ENCODE measurements at places on chromosomes 7 and 10.

GRCh38 chr7:70775570-70776156 is 356.3 kb upstream of the GALNT17 start:
- DNase-seq: no peak

GRCh38 chr10:97065128-97065527 is 120.6 kb downstream of the SLIT1 start:
- peak; percentile 27 for DNase-seq

- DNase-seq: no peak
Observed at GRCh38 chr7:105794741-105795729, 81.4 kb downstream of the ATXN7L1 start.

- DNase-seq: peak; percentile 93
Observed at GRCh38 chr7:33933611-33934281, 28.4 kb downstream of the BMPER start.

- DNase-seq: peak; percentile 94
Observed at GRCh38 chr10:124732931-124733570, 11.1 kb downstream of the FAM53B start.

- DNase-seq: no peak
Observed at GRCh38 chr7:26862834-26863233, 1.6 kb downstream of the SKAP2 start.

GRCh38 chr7:155930527-155930926 is 118.3 kb upstream of the SHH start:
- DNase-seq: no peak

DNA sequence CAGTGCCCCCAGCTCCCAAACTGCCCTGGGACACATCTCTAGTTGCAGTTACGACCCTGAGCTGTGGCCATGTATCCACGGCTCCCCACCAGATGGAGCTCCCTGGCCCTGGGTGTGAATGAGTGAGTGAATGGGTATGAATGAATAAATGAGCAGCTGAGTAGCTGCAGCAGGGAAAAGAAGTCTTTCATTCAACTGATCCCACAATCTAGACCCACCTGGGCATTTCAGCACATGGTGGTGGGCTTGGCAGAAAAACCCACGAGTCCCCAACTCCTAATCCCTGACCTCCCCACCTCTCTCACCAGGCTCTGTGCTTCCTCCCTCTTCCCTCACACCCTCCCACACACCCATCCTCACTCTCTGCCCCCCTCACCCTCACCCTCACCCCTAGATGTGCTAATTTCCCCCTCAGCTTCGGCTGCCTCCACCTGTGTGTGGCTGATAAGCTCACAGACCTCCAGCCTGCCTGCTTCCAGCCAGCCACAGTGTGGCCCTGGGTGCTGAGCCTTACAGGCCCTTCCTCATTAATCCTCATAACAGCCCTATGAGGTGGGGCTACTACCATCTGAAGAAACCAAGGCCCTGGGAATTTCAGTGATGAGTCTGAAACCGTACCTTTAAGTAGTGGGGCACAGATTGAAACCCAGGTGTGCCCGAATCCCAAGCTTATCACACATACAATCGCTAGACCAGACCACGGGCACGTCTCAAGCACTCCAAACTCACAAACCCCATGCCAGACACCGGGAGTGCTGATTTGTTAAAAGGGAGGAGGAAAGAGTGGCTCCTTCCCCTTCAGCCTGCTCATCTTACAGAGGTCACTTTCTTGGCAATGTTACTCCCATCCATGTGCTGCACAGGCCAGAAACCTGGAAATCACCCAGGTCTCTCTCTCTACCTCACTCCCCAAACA is 2.2 kb upstream of the ATP6V1F start:
- no peak for DNase-seq

- no peak for DNase-seq
Observed at GRCh38 chr10:108180878-108181277, 1016.4 kb upstream of the SORCS1 start.

- no peak for DNase-seq
Observed at GRCh38 chr10:125641398-125641797, 41.6 kb downstream of the TEX36 start.

DNA sequence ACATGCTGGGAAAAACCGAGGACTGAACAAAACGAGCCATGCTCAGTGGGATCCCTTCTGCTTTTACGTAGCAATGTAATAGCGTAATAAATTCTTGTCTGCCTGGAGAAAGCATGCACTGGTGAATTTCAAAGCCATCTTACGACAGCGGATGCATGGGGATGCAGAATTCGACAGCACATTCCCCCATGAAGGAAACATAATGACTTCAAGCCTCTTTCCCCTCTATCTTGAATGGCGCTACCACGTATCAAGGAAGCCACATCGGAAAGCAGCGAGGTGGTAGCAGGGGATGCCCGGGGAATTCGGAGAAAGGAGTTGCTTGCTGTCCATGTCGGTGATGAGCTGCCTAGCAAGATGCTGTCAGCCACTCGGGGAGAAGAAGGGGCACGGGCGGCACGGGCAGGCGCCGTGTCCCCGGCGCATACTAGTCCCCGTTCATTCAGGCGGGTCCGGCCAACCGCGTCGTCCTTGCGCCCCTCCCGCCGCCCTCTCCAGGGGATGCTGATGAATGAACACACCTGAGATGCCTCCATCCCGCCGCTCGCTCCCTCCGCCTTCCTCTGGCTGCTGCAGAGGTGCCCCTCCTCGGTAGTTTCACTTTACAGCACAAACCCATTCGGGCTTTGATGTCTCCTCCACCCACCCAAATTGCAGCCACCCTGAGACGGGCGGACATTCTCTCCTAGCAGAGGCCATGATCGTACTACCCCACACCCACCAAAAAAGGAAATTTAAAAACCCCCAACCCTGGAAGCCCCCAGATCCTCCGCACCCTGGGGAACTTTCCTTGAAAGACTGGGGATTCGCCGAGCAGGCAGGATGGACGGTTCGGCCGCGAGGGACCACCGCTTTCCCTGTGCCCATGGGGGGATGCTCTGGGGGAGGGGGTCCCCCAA is 644 bp downstream of the SORBS1 start:
- DNase-seq: no peak

GRCh38 chr10:103458720-103459119 is at the start of gene CALHM1:
Gene CALHM1, minus strand, starts transcription at chr10:103458900. Its CDS starts 149 bp downstream, at chr10:103458751.
- DNase-seq: no peak

DNA sequence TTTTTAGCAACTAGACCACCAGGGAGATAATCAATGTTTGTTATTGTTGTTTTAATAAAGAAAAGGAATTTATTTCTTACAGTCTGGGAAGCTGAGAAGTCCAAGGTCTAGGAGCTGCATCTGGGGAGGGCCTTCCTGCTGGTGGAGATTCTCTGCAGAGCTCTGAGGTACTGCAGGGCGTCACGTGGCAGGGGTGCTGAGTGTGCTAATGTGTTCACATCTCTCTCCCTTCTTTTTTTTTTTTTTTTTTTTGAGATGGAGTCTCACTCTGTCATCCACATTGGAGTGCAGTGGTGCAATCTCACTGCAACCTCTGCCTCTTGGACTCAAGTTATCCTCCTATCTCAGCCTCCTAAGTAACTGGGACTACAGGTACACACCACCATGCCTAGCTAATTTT is 150.9 kb upstream of the TRIM24 start:
- DNase-seq: no peak

GRCh38 chr10:125201108-125201524 is 40.8 kb upstream of the CTBP2 start:
- DNase-seq: peak; percentile 95

DNA sequence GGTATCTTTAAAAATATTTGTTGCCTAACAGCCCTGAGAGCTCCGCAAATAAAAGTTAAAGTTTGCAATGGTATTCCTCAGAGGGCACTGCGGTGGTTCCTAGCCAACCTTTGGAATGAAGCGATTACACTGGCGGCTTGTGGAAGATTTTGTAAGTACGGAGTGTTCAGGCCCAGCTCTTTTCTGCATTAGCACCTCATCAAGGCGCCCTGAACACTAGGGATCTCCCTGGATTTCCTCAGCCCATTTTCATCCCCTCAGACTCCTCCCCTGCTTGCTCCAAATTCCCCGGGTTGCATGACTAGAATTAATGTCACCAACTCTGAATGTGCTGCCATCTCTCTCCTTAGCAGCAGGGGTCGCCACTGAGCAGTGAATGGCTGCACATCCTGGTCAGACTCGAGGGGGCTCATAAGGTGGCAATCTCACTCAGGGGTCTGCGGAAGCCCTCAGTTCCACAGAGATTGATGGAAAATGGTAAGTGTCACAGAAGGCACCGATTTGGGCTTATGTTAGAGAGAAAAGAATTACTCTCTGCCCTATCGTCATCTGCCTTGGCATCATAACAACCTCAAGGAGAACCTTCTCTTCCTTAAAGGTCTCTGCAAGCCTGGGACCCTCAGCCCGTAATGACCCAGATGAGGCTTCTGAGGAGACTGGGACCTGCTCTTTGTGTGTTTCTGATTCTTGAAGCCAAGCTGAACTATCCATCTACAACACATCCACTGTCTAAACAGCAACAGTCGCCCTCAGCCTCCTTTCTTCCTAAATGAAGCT is 262.8 kb upstream of the AOAH start:
- DNase-seq: peak; percentile 38

- DNase-seq: no peak
Observed at GRCh38 chr7:80631421-80631820, 7.0 kb upstream of the CD36 start.

GRCh38 chr7:139738101-139738489 is 39.7 kb downstream of the HIPK2 start:
- DNase-seq: no peak

DNA sequence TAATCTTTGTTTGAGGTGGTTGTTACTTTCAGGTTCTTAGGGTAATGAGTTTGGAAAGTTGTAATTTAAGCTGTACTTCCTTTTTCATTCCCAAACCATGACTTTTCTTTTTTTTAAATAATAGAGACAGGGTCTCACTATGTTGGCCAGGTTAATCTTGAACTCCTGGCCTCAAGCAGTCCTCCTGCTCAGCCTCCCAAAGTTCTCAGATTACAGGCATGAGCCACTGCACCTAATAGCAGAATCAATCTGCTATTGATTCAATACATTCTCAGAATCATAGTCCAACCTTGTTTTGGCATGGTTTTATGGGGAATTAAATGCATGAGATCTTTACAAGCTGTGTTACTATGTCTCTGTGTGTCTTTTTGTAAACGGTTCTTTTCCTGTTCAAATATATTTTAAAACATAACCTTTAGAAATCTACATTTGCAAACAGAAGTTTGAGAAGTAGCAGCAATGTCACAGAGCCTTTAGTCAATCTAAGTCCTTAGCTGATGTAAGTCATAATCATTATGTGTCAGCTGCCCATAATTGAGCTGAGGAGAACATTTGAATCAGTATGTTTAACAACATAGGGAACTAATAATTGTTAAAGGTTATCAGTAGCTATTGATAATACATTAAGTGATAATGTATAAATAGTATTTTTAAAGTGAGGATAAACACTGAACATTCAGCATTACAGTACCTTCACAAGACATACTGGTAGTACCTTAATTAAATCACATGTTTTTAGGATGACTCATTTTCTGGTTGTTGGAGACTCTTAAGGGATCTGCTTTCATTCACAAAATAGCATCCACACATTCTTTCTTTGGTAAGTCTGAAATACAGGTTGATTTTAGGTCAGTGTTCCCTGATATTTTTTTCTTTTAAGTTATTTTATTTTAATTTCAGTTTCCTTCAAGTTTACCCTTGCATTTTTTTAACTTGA is 8.8 kb downstream of the INPP5F start:
- peak; percentile 86 for DNase-seq

- no peak for DNase-seq
Observed at GRCh38 chr10:534047-534566, 155.4 kb downstream of the DIP2C start.

GRCh38 chr7:81611040-81611439 is 158.8 kb downstream of the HGF start:
- no peak for DNase-seq

DNA sequence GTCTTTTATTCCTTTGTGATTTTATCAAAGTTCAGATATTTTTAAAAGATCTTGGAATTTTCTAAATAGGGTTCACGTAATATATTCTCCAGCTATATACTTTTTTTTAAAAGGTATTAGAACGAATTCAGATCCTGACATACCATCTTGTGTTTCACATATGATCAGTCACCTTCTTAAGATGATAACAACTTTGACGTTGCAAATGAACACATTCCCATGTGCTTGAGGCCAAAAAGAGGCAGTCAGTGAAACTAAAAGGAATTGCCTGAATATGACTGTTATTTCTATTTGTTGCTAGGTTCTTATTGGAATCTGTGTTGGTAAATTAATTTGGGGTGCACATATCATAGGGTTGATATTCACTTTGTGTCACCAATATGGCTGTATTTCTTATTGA is 310.1 kb downstream of the MDFIC start:
- DNase-seq: peak; percentile 37

DNA sequence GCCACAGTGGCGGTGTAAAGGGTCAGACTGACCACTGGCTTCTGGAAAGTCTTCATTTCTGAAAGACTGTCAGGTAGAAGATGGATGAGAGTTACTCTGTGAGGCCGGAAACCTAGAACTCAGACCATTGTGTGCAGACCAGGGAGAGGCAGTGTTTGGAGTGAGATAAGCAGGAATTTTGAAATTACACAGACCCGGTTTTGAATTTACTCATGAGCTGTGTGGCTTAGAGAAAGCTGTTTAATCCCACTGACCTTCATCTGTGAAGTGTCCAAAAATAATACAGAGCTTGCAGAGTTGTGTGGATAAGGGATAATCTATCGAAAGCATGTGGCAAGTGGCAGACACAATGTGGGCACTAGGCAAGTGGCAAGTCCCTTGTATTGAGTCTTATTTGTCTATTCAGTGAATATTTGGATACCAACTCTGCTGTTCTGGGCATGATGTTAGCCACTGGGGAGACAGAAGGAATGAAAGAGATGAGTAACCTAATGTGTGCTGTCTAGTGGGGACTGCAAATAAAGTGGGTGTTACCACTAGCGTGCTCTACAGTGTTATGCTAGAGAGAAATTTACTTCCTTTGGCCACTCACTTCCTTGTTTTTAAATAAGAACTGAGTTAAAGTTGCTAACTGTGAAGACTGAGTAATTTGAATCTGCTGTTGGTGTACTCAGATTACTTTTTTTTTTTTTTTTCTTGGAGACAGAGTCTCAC is 69.4 kb downstream of the KIAA1217 start:
- DNase-seq: no peak

GRCh38 chr10:130934293-130935127 is 377.0 kb downstream of the TCERG1L start:
- peak; percentile 79 for DNase-seq

GRCh38 chr7:137882806-137883205 is 36.0 kb upstream of the DGKI start:
- no peak for DNase-seq

GRCh38 chr7:11343818-11344413 is 370.2 kb downstream of the PHF14 start:
- DNase-seq: no peak

Data from trophoblast cell (in vitro differentiated cells and primary cell).